Activated naive CD4-positive, alpha-beta T cell treated with anti-CD3 and anti-CD28 coated beads for 36 hours (primary cell): ENCODE measurements at places on chromosomes 12 and 14.
A peak's percentile ranks its signal among the peaks of the same experiment; 100 is the strongest.

- no peak overlapping the region for H3K27ac ChIP-seq
- peaks cover 1% of the 10 kb centered on the region for H3K27me3 ChIP-seq
- DNase-seq, result no peak
- no peaks in the 10 kb centered on the region for H3K4me1 ChIP-seq
Observed at GRCh38 chr12:63863658-63864453, 19.4 kb downstream of the SRGAP1 start.

GRCh38 chr12:76738824-76739579 lies 24.9 kb upstream of the ZDHHC17 start:
- peaks cover 2% of the 10 kb centered on the region for H3K36me3 ChIP-seq
- H3K27me3 ChIP-seq, result no peaks in the 10 kb centered on the region
- no peak for DNase-seq
- H3K27ac ChIP-seq, result no peak overlapping the region
- H3K4me3 ChIP-seq, result no peak overlapping the region

GRCh38 chr14:44204061-44204835 lies 302.8 kb downstream of the FSCB start:
- H3K36me3 ChIP-seq, result no peaks in the 10 kb centered on the region
- no peak overlapping the region for H3K27ac ChIP-seq
- H3K4me3 ChIP-seq, result no peak overlapping the region
- no peaks in the 10 kb centered on the region for H3K4me1 ChIP-seq
- H3K27me3 ChIP-seq, result no peaks in the 10 kb centered on the region
- DNase-seq, result no peak

DNA sequence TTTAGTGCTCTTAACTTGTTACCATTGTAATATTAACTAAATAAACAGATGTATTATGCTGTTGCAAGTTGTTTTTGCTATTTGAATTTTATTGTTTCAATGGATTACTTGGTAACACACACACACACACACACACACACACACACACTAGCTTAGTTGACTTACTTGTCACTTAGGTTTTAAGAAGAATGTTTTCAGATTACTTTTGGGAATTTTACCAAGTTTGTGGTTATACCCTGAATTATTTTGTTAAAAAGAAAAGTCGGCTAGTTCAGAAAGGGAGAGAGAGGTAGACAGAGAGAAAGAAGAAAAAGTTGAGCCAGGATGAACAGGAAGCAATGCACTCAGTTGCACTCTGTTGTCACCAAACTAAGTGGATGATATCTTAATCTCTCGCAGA lies 5.3 kb downstream of the SSTR1 start:
- H3K4me3 ChIP-seq, result no peak overlapping the region
- H3K4me1 ChIP-seq, result peaks cover 28% of the 10 kb centered on the region
- peaks cover 49% of the 10 kb centered on the region for H3K27me3 ChIP-seq
- no peaks in the 10 kb centered on the region for H3K36me3 ChIP-seq
- no peak overlapping the region for H3K27ac ChIP-seq

DNA sequence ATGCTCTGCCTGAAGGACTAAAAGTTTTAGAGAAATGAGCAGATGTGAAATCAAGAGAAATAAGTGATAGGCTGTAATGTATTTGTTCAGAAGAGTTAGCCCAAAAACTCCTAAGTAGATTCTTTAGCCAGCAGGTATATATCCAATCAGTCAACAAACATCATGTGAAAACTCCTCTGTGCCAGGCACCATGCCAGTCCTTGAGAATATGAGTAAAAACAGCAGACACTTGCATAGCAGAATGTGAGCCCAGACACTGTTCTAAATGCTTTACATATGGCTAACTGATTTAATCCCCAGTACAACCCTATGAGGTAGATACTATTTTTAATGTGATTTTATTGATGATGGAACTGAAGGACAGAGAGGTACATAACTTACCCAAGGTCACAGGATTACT lies 329.8 kb downstream of the PAWR start:
- H3K4me1 ChIP-seq, result no peaks in the 10 kb centered on the region
- no peak for DNase-seq
- no peaks in the 10 kb centered on the region for H3K36me3 ChIP-seq
- no peak overlapping the region for H3K27ac ChIP-seq
- no peak overlapping the region for H3K4me3 ChIP-seq

GRCh38 chr12:4850857-4851380 lies 58.8 kb upstream of the KCNA1 start:
- H3K27me3 ChIP-seq, result no peaks in the 10 kb centered on the region
- no peak overlapping the region for H3K27ac ChIP-seq
- H3K36me3 ChIP-seq, result no peaks in the 10 kb centered on the region
- H3K4me3 ChIP-seq, result no peak overlapping the region
- DNase-seq, result no peak

DNA sequence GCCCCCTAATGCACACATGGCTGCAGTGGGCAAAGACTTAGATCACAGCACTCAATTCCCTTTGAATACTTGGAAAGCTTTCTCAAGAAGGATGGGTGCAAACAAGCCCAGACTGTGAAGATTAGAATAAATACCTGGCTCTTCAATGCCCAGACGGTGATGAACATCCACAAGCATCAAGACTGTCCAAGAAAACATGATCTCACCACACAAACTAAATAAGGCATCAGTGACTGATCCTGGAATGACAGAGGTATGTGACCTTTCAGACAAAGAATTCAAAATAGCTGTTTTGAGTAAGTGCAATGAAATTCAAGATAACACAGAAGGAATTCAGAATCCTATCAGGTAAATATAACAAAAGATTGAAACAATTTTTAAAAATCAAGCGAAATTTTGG lies 43.8 kb upstream of the ZDHHC17 start:
- H3K27me3 ChIP-seq, result no peaks in the 10 kb centered on the region
- no peak overlapping the region for H3K4me3 ChIP-seq
- H3K27ac ChIP-seq, result no peak overlapping the region
- DNase-seq, result no peak

DNA sequence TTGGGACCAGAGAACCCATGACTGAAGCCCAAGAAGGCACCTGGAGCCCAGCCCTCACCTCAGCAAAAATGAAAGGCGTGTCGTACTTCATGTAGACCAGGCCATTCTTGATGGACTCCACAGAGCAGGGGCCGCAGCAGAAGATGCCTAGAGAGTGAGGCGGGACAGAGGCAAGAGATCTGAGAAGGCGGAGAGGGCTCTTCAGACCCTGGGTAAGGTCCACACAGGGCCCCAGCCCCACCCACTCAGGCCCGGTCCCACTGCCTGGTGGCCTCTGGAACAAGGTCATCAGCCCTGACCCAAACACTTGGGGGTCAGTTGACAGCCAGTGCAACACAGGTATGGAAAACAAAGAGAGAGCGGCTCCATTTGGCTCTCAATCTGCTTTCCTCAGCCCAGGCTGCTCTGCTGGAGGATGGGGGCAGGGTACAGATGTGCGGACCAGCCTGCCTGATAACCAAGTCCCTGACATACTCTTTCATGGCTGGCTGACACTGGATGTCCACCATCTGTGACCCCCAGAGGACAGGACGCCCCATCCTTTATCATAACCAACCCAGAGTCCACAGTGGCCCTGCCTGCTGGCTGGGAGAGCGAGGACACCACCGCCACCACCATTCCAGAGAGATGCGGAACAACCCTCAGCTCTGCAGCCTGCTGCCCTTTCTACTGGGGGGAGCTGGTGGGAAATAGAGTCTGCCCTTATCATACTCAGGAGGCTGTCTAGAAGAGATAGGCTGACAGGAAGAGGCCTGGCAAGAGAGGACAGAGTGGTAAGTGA lies 6.9 kb downstream of the TGM1 start:
- H3K27me3 ChIP-seq, result no peaks in the 10 kb centered on the region
- H3K36me3 ChIP-seq, result peaks cover 8% of the 10 kb centered on the region
- H3K4me3 ChIP-seq, result no peak overlapping the region
- DNase-seq, result no peak
- no peaks in the 10 kb centered on the region for H3K4me1 ChIP-seq

- DNase-seq, result no peak
- H3K27me3 ChIP-seq, result no peaks in the 10 kb centered on the region
- peaks cover 66% of the 10 kb centered on the region for H3K36me3 ChIP-seq
- peaks cover 25% of the 10 kb centered on the region for H3K4me1 ChIP-seq
- no peak overlapping the region for H3K4me3 ChIP-seq
Observed at GRCh38 chr12:19474147-19474546, 34.9 kb downstream of the AEBP2 start.

- H3K27me3 ChIP-seq, result peaks cover 43% of the 10 kb centered on the region
- H3K27ac ChIP-seq, result no peak overlapping the region
- peak; percentile 48 for DNase-seq
- no peaks in the 10 kb centered on the region for H3K36me3 ChIP-seq
- H3K4me1 ChIP-seq, result peaks cover 2% of the 10 kb centered on the region
- H3K4me3 ChIP-seq, result no peak overlapping the region
Observed at GRCh38 chr12:3135522-3136461, 58.6 kb downstream of the TSPAN9 start.

GRCh38 chr12:109775172-109775881 lies 57.9 kb downstream of the TRPV4 start:
- no peaks in the 10 kb centered on the region for H3K27me3 ChIP-seq
- no peak overlapping the region for H3K4me3 ChIP-seq
- no peak overlapping the region for H3K27ac ChIP-seq
- peak; percentile 84 for DNase-seq

DNA sequence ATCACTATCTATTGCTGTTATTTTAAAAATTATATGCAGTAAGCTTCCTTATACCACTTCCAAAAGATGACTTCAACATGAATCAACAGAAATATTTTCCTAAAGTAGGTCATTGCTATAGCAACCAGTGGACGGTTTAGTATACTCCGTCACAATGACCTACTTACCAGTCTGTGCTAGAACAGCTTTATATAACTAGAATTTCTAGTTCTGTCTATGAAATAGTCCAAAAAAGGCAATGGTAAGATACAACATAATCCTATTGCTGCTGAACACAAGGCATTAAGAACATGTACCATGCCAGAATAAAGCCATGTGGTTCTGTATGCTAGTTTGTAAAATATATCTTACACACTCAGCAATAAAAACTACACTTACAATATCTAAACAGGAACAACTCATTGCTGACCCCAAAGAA lies 40.7 kb upstream of the MTERF2 start:
- peak; percentile 7 for DNase-seq
- H3K4me1 ChIP-seq, result peaks cover 20% of the 10 kb centered on the region
- no peak overlapping the region for H3K4me3 ChIP-seq
- peak overlapping the region; percentile 24 for H3K27ac ChIP-seq

- peak overlapping the region; percentile 55 for H3K4me3 ChIP-seq
- peaks cover 7% of the 10 kb centered on the region for H3K27me3 ChIP-seq
- DNase-seq, result no peak
- H3K36me3 ChIP-seq, result no peaks in the 10 kb centered on the region
- H3K4me1 ChIP-seq, result peaks cover 5% of the 10 kb centered on the region
Observed at GRCh38 chr14:21714318-21714929, 40.8 kb upstream of the OR4E1 start.

DNA sequence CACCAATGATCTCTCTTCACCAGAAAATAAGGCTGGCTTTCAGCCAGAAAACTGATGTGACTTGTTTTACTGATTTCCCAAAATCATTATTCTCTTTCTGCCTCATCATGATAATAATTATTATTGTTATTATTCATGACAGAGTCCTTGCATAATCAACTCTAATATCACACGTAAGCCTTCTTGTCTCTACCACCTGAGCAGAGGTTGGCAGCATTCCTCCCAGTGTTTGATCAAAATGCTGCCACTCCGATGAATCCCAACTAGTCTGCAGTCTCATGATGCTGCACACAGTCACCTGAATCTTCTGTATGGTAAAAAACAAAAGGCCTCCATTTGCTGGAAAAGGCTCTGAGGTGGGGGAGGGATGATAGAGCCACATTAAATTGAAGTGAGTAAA lies 105.7 kb upstream of the PLEKHG7 start:
- no peaks in the 10 kb centered on the region for H3K27me3 ChIP-seq
- no peak overlapping the region for H3K4me3 ChIP-seq
- H3K36me3 ChIP-seq, result peaks cover 19% of the 10 kb centered on the region
- no peak for DNase-seq

DNA sequence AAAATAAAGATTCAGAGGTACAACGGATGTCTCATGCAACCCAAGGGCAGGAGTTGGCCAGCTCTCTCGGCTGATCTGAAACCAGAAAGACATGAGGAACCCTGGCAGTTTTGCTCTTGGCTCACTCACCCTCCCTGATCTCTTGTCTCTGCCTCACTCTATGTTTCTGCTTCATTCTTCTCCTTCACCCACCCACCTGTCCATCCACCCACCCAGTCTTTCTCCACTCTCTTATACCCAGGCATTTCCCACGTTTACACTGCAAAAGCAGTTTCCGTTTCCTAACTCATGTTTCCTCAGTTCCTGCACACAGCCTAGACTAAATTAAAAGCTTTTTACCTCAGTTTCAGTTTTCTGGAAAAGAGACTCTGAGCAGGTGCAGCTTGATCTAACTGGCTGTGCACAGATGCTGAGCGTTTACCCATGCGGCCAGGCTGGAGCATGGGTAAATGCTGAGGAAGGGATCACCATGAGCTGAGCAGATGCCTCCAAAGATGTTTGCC lies 157.6 kb downstream of the PRKCH start:
- DNase-seq, result peak; percentile 70
- H3K4me3 ChIP-seq, result peak overlapping the region; percentile 77
- peak overlapping the region; percentile 100 for H3K27ac ChIP-seq
- no peaks in the 10 kb centered on the region for H3K27me3 ChIP-seq
- peaks cover 89% of the 10 kb centered on the region for H3K4me1 ChIP-seq

DNA sequence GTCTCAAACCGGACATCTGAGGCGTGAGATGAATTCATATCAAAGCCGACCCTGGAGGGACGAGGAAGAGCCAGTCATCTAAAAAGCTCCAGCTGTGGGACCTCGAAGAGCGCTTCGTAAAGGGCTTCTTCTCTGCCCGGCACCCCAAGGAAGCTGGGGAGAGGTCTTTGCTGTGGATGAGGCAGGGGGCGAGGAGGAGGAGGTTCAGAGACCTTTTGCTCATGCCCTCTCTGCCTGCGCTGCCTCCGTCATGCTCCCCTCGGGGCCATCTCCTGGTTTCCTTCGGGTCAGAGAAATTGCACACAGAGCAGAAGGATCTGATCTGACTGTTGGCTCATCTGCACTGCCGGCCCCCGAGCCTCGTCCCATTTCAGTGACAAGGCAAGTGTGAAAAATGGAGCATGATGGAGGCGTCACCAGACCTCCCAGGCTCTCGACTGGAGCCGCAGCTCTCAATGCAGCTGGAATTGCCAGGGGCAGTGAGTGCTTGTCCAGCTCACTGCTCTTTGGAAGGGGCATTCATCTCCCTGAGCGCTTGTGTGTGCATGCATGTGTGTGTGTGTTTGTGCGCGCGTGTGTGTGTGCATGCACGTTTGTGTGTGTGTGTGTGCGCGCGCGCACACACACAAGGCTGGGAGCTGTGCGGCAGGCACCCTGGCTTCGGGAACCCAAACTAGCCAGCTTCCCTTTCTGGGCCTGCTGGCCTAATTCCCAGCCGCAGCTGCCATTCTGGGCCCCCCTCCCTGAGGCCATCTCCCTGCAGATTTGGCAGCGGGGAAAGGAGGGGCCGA lies 9.2 kb downstream of the CABP1 start:
- no peak overlapping the region for H3K27ac ChIP-seq
- H3K36me3 ChIP-seq, result no peaks in the 10 kb centered on the region
- peak overlapping the region; percentile 20 for H3K4me3 ChIP-seq
- DNase-seq, result no peak
